ENCODE measurements at places on chromosomes 1 and 21. TPM values are rescaled to one million over a fixed set of nuclear protein-coding genes. Genes with fewer than 3 reads are reported as not detected.

Gene CAPN8
- 1.8 TPM for total RNA-seq

Gene SLC44A5
- 0.07 TPM for total RNA-seq

Gene VPS72
- 78.2 TPM for total RNA-seq

Gene AVPR1B
- not detected for total RNA-seq

Gene TRABD2B
- 3.3 TPM for total RNA-seq

Gene RIIAD1
- total RNA-seq: not detected

Gene GUCA2B
- not detected for total RNA-seq

Gene DDAH1
- total RNA-seq: 8.7 TPM

Gene ROR1
- 8.7 TPM for total RNA-seq

Gene CELA3B
- not detected for total RNA-seq

Gene SLC26A9
- 0.06 TPM for total RNA-seq

Gene PNRC2
- total RNA-seq: 36.2 TPM

Gene OR2L2
- not detected for total RNA-seq

Gene RGS1
- not detected for total RNA-seq

Gene SYPL2
- 0.12 TPM for total RNA-seq

Gene FHAD1
- total RNA-seq: 0.60 TPM

Gene PTP4A2
- 168 TPM for total RNA-seq

Gene PKNOX1
- total RNA-seq: 6.0 TPM

Gene TMEM79
- total RNA-seq: 7.5 TPM

Gene SLC6A17
- 4.7 TPM for total RNA-seq

Gene TNFSF4
- 0.08 TPM for total RNA-seq

Gene GBP2
- total RNA-seq: 0.66 TPM

Gene TNNT2
- 0.24 TPM for total RNA-seq

Gene NEK2
- total RNA-seq: 44.2 TPM

Gene VWA5B1
- not detected for total RNA-seq

Gene G0S2
- 4.3 TPM for total RNA-seq

Gene MPZL1
- total RNA-seq: 104 TPM

Gene STMN1
- 222 TPM for total RNA-seq

Gene PRKACB
- 8.7 TPM for total RNA-seq

Gene FAM72C
- total RNA-seq: 5.5 TPM

Gene CFH
- 4.3 TPM for total RNA-seq
